NCI-H345 (cell line): ENCODE measurements at places on chromosomes 11 and 22.

- DNase-seq = no peak
Observed at GRCh38 chr11:134665571-134666270, 253.7 kb upstream of the B3GAT1 start.

DNA sequence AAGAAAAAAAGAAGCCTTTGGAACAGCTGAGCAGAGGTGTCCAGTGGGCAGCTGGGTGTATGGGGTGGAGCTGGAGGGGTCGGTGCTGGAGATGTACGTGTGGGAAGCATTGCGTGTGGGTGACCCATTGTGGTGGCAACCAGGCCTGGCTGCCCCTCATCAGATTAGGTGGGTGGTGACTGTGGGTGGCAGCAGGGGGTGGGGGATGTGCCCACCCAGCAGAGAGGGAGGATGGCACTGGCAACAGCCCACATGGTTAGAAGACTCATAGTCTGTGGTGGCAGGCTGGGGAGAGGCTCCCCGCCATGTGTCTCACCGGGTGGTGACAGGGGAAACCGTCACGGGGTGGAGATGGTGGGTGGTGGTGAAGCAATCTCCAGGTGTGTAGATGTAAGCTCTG is 27.6 kb downstream of the TP53I11 start:
- no peak for DNase-seq

DNA sequence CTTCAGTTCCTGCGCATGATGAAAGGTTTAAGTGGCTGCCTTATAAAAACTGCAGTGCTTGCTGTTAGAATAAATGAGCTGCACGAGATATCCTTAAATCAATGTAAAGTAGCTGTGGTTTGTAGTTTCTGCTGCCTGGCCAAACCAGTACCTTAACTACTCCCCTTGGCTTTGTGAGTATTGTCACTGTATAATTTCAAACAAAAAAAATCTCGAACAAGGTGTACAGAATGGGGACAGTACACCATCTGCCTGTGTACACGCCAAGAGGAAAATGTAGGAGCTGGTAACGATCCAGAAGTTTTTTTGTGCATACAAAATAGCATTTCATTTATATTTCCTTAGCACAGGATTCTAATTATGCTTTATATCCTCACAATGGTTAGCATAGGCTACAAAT is 20.6 kb upstream of the NDUFC2 start:
- DNase-seq = peak; percentile 80

DNA sequence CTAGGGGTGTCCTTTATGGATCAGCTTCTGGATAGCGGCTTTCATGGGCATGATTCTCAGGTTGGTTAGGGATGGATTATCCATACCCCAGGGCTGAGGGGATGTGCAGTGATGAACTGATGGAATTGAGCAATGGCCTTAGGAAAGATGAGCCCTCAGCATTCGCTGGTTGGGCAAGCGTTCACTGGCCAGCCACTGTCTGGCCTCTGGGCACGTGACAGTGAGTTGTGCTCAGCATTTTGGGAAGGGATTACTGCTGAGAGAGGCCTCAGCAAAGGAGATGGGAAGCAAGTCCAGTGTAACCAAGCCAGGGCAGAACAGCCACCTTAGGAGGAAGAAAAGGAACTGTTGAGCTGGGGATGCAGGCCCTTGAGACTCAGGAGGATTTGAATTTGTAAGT is 17.4 kb downstream of the UBASH3B start:
- DNase-seq = no peak

GRCh38 chr22:38240734-38241252 is 32.0 kb downstream of the TMEM184B start:
- no peak for DNase-seq

- DNase-seq = no peak
Observed at GRCh38 chr11:34266090-34266912, 91.5 kb downstream of the ABTB2 start.

DNA sequence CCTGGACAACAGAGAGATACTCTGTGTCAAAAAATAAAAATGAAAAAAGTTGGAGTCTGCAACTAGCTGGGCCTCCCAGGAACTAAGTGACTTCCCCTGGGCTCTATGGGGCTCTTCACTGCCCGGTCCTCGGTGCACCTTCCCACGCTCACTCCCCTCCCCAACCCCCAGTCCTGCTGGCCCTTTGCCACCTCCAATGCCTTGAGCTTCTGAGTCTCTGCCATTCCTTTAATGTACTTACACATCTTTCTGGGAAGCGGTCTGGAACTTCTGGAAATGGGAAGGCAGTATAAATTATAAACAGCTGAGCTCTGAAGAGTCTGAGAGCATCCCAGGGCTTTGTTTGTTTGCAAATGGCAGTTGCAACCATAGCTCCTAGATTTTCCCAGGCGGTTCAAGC is 5.9 kb upstream of the BATF2 start:
- no peak for DNase-seq
